NCI-H2171 treated with DMSO at 0.1 percent for 48 hours (cell line): ENCODE measurements at places on chromosomes 11 and 22.
A peak's percentile ranks its signal among the peaks of the same experiment; 100 is the strongest.

- no peak for DNase-seq
Measured at GRCh38 chr11:106281455-106282173, 204.2 kb downstream of the AASDHPPT start.

GRCh38 chr11:6438979-6439571 lies 1.7 kb downstream of the HPX start:
- no peak for DNase-seq

DNA sequence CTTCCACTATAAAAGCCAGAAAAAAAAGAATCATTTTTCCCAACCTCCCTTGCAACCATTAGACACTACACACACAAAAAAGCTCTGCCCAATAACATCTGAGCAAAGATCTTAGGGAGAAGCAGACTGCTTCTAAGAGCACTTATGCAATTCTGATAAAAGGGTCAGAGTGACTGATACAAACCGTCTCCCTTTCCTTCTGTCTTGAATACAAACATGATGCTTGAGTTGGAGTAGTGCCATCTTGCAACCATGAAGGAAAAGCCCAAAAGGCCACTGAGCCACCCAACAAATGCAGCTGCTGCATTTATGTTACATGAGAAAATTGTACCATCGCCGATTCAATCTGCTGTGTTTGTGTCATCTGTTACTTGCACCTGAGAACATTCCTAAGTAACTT lies 47.6 kb upstream of the EED start:
- peak; percentile 64 for DNase-seq

- no peak for DNase-seq
Measured at GRCh38 chr22:26646158-26646557, 11.2 kb upstream of the MIAT start.

GRCh38 chr11:104713401-104713800 lies 184.9 kb downstream of the CASP12 start:
- no peak for DNase-seq

GRCh38 chr22:19039448-19039780 lies 82.8 kb downstream of the DGCR2 start:
- no peak for DNase-seq

DNA sequence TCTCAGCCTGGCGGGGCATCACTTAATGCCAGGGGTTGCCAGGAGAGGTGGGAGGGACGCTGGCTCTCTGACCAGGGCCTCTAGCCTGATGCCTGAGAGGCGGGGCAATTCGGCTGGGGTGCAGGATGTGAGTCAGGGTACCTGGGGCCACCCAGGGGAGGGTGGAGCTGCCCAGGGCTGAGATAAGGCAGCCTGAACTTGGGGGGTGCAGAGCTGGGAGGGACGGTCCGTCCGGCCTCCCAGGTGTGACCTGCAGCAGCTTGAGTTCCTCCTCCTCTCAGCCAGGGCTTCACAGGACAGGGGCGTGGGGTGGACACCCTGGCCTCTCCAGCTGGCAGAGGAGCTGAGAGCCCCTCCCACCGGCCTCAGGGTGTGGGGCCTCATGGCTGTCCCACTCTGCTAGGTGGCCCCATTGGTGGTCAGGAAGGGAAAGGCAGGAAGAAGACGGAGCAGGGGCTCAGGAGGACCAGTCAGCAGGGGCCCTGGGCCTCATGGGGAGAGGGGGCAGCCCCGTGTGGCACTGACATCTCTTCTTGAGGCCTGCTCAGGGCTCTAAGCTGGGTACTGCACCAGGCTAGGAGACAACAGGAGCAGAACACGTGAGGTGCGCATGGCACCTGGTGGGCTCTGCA lies 942 bp upstream of the RPS6KA4 start:
- DNase-seq, result no peak

- DNase-seq, result no peak
Measured at GRCh38 chr22:22909605-22910271, 22.1 kb downstream of the IGLL5 start.

DNA sequence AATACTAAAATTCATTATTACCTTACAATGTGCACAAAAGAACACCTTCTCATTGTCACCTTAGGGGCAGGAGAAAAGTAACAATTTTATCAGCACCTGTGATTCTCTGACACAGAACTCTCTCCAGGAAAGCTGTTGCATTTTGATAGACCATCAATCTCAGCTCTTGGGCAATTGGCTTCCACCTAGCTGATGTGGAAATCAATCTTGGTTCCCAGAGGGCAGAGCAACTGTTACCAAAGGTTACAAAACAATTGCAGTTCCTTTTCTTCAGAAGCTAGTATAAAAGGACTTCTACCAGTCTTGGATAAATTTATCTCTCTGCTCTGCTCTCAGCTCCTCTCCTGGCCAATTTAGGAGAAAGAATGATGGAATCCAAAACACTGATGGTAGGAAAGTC lies 157.8 kb upstream of the DDI1 start:
- no peak for DNase-seq

- DNase-seq, result no peak
Measured at GRCh38 chr11:1665313-1665712, 31.7 kb upstream of the KRTAP5-6 start.

DNA sequence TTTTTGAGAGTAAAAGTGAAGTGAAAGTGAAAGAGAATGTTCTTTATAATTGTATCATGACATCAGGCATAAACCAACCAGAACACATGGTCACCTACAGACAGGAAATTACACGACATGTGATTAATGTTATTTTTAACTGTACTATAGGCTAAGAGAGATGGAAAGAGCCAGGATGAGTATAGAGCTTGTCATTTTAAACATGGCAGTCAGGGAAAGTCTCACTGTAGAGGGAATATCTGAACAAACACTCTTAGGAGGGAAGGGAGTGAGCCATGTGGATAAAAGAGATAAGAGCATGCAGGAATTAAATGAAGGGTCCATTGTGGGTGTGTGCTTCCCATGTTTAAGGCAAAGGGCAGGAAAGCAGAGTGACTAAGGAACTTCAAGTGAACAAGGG lies 599.1 kb upstream of the FAT3 start:
- no peak for DNase-seq

GRCh38 chr22:32531931-32532819 lies 57.6 kb downstream of the FBXO7 start:
- no peak for DNase-seq

- DNase-seq, result peak; percentile 98
Measured at GRCh38 chr22:37807410-37808293, at the start of gene GCAT. TSS of gene GCAT (plus strand) at chr22:37807934. CDS start at chr22:37807968, 34 bp downstream.

- DNase-seq, result peak; percentile 55
Measured at GRCh38 chr11:125923012-125923579, 18.8 kb downstream of the DDX25 start.

GRCh38 chr22:43829904-43830851 lies 18.1 kb upstream of the EFCAB6 start:
- peak; percentile 19 for DNase-seq

DNA sequence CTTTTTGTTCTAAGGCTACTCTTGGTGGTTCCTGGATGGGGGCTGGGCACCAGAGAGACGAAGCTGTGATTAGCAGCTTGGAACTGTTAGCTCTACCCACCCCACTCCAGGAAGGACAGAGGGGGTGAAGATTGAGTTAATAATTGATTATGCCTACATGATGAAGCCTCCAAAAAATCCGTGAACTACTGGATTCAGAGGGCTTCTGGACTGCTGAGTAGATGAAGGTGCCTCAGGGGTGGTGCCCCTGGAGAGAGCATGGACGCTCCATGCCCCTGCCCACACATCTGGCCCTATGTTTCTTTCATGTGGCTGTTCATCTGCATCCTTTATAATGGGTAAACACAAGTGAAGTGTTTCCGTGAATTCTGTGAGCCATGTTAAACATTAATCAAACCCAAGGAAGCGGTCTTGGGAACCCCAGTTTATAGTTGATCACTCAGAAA lies 47.3 kb upstream of the CYP2D6 start:
- DNase-seq, result no peak

GRCh38 chr11:47212938-47213337 lies 1.8 kb upstream of the DDB2 start:
- no peak for DNase-seq

DNA sequence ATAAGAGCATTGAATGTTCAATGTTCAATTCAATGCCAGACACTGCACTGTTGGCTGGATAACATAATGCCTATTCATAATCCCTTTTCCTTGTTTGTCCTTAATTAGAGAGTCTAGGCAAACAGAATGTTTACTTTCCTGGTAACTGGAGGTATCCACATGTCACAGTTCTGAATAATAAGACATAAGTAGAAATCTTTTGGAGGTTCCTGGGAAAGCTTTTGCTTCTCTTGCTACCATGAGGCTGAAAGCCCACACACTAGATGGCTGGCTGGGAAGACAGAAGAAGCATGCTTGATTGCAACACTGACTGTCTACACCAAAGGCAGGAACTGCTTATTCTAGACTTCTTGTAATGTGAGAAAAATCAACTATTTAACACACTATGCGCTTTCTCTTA lies 79.5 kb downstream of the GAB2 start:
- DNase-seq, result no peak

GRCh38 chr11:1882265-1883238 lies 9.1 kb downstream of the PRR33 start:
- no peak for DNase-seq

DNA sequence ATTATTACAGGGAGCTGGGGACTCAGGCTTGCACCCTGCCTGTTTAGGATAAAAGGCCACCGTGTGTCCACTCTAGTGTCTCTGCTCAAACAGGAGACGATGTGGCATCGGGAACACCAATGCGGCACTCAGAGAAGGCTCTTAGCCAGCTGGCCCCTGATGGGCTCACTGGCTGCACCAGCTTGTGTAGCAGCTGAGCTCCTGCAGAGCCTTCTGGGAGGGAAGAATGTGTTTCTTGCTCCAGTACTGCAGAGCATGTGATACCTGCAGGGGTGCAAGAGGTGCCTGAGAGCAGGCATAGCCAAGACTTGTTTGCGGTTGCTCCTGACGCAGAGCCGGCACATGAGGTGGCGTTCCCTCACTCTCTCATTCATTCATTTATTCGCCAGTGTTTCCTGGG lies 44.4 kb upstream of the KCNQ1OT1 start:
- DNase-seq, result no peak

- peak; percentile 91 for DNase-seq
Measured at GRCh38 chr11:66082946-66083698, 13.1 kb downstream of the PACS1 start.

DNA sequence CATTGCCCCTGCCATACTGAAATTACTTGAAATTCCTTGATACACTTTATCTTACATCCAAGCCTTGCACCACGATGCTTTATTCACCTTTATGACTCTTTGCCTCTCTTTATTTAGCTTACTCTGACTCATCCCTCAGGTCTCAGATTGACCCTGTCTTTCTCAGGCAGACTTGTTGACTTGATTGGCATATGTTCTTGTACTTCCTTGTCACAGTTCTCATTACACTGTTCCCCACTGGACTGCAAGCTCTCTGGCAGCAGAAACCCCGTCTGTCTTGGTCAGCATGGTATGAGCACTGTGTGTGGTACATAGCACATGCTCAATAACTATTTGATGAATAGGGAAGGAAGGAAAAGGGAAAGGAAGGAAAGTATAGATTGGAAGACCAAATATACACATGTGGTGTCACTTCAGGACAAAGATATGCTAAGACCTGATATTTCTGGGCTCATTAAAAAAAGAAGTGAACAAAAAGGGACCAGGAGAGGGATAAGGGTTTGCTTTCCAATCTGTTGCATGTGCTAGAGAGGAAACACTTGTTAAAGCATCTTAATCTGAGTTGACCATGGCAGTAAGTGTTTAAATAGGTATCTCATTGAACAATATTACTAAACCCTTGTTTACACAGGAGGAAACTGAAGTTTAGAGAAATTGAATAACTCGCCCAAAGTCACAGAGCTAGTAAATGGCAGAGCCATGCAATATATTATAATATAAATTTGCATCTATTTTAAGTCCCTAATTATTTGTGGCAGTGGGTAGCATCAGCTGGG lies 7.2 kb downstream of the LYVE1 start:
- no peak for DNase-seq

DNA sequence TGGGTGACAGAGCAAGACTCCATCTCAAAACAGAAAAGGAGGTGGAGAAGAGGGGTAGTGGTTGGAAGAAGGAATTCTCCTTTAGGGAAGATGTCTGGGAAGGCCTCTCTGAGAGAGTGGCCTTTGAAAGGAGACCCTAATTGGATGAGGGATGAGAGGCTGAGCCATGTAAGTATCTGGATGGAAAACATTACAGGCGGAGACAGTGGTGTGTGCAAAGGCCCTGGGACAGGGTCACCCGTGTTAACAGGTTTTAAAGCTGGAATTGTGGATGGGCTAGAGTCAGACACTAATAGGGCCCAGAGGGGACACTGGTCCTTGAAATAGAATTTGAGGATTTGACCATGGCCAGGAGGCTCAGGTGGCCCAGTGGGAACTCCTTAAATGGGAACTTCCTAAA lies 10.4 kb downstream of the SNAP29 start:
- DNase-seq, result no peak

GRCh38 chr11:81979448-81979847 lies 754.2 kb downstream of the FAM181B start:
- no peak for DNase-seq

DNA sequence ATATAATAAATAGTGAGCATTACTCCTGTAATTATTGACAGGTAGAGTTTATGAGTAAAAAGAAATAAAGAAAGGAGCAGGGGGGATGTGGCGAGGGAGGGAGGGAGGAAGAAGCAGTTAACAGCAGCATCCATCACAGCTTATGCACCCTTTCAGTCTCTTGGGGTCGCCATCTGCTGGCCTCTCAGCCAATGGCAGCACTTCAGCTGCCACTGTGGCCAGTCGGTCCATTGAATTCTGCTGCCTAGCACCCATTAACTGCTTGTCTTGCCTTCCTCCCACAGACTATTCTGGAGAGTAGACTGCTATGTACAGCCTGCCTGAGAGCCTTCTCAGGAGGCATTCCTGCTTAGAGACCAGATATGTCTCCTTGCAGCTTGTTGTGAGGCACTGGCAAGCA lies 388.3 kb downstream of the TENM4 start:
- peak; percentile 47 for DNase-seq

- DNase-seq, result no peak
Measured at GRCh38 chr11:124955035-124955434, 1.0 kb downstream of the CCDC15 start.

GRCh38 chr11:124170801-124171586 lies 12.2 kb upstream of the OR10D3 start:
- no peak for DNase-seq

DNA sequence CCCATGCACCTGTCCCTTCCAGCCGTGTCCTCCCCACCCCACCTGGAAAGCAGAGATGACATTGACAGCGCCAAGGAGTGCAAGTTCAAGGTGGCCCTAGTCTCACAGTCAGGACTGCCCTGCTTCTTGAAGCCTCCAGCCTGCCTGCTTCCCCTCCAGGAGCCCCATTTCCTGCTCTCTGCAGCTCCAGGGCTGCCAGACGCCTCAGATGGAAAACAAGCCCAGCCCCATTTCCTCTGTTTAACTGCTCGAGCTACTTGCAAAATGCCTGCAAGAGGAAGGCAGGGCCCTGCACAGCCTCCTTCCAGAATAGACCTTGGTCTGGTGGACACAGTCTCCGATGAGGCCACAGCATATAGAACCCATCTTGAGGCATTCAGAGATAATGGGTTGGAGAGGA lies 5.0 kb upstream of the DGKZ start:
- DNase-seq, result no peak
